ENCODE measurements at places on chromosomes 6 and 20.
A peak's percentile ranks its signal among the peaks of the same experiment; 100 is the strongest.

DNA sequence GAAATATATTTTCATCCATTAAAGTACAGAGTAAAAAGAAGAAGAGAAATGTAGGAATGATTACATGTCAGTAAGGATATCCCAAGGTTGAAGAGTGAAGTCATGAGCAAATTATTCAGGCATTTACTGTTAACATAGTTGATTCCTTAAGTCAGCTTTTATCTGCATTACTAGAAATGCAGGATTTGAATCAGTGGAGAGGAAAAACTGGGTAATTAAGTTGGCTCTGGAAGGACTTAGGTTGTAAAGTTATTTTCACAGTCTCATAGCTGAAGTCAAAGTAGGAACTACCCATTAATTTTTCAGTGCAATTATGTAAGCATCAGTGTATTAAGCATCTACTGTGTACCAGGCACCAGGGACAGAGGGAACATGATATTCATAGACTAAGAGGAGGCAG is 7.8 kb downstream of the NAA20 start:
- DNase-seq, result peak; percentile 72

- DNase-seq, result no peak
These were observed 47.1 kb downstream of the PSMG4 start for GRCh38 chr6:3305831-3306230.

DNA sequence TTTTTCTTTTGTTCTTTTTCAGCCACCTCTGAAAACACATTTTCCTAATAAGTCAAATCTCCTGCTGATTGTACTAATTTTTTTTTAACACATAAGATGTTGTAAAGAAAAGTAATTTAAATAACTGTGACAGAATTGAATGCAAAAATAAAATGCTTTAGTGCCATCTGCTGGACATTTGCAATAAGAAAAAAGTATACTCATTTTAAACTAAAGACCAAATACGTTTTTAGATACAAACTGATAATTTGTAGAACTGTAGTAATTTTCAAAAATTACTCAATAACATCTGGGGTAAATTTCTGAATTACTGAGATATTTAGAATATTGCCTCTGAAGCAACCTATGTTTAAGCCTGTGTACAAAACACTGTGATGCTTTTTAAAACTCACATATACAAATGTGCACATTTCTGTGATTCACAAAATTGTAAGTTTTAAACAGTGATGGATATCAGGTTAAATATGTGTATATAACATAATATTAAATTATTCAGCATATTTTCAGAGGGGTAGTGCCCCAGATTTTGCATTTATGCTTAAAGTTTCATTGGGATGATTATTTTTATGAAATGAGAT is 198.7 kb downstream of the RIMS1 start:
- peak; percentile 17 for DNase-seq

DNA sequence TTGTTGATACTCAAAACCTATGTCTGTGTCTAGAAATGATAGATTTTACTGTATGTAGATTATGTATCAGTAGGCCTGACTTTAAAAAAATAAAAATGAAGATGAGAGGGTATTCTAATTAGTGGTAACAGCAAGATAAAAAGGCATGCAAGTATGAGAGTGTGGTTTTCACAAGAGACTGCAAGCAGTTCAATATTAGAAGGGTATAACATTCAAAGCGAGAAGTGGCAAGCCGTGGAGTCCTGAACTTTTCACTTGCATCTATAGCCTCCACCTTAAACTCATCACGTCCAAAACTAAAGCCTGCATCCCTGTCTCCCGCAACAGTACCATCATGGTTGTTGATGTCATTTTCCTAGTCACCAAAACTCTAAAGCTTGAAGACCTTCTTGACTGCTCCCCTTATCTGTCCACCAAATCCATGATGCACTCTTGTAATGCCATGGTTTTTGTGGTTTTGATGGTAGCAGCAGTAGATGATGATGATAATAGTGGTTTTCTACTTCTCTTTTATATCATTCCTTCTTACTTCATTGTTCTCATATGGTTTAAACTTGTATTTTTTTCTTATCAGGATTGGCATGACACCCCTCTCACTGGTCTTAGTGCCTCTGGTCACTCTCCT is 9.2 kb upstream of the CGA start:
- no peak for DNase-seq

- DNase-seq, result no peak
These were observed 28.9 kb downstream of the SLC17A5 start for GRCh38 chr6:73624896-73625295.

DNA sequence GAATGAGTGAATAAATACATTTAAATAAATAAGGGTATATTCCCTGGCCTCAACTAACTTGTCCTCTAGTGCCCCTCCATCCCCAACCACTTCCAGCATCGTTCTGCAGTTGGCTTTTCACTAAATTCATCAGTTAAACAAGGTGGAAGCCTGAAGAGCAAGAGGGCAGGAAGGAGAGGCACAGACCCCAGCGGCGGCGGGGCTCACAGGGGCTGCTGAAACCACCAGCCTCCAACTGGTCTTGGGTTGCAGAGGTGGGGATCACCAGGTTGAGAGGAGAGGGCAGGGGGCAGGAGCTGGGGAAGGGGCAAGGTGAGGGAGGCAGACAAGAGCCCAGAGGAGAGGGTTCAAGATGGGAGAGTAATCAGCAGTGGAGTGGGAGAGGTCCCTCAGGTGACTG is 27.1 kb downstream of the KCNK5 start:
- DNase-seq, result no peak

DNA sequence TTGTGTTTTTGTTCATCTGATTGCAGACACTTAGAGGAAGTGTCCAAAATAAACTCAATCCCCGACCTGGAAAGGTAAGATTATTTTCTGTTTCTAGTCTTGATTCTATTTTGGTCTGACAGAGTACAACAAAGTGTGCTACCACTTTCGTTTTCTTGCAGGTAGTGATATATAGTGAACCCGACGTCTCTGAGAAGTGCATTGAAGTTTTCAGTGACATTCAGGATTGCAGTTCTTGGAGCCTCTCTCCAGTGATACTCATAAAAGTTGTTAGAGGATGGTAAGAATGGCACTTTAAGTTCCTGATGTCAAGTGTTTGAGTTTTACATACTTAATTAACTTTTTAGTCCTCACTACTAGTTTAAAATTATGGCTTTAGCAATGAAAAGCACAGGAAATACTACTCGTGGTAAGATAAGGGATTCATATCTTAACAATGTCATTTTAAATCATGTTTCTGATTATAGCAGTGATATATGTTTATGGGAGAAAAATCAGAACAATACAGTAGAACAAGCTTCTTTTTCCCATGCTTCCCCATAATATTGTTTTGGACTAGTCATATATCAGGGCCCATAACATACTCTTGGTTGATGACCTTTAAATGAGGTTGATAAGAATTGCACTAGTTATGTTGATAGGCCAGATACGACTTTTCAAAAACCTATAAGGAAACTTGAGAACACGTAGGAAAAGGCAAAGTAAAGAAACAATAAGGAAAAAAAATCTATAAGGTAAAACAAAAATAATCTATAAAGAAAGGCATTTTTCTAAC is 104.0 kb downstream of the RTN4IP1 start:
- no peak for DNase-seq

DNA sequence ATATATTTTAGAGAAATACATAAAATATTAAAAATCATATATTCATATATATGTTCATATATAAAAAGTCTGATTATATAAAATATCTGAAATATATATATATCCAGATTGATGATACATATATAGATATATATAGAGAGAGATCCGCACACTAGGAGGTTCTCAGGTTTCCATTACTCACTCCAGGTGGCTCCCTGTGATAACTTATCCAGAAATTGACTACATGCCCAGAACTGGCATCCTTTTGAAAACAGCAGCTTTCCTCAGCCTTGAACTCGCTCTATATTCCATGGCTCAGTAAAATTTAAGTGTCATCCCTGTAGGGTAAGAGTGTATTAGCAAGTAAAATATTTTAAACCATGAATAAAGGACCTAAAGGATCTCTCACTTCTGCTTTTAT is 206.8 kb downstream of the TINAG start:
- DNase-seq, result no peak

DNA sequence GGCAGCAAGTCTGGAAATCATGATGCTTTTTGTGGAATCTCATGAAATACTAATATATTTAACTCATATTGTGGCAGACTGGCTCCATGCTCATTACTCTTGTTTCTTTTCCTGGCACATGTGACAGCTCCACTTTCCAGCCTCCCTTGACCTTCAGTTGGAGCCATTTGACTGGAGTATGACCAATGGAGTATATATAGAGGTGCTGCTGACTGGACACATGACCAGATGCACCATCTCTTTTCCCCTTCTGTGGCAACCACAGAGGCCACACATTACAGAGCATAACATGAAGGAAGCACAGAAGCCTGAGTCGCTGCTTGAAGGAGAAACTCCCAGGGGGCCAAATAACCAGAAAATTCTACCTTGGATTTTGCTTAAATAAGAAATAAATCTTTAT is 77.4 kb downstream of the MKKS start:
- DNase-seq, result no peak

DNA sequence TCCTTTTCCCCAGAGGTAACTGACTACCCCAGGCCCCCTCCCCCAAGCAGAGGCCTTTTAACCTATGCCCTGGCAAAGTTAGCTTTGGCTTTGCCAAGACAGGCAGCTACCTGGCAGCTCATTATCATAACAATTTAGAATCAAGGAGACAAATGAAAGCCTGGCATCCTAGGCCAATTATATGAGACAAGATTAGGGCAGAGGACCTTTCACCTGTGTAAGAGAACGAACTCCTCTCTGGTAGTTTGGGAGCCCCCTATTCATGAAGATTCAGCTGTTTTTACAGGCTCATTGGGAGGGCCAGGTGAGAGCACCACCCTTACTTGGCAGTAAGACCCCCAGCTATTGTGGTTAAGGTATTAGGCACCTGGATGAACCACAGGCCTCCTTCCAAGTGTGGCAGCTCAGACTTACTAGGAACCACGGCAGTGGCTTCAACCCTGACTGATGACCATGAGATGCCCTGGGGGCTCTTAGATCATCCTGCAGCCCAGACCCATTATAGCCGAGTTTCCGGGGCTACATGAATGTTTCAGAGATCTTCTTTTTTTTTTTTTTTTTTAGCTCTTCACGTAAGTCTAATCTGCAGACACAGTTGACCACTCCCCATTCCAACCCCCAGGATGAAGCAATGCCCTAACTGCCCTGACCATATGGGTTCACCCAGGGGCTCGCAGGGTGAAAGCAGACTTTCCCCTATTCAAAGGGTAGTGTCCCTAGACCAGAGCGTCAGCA is 56.2 kb downstream of the RAB44 start:
- no peak for DNase-seq

DNA sequence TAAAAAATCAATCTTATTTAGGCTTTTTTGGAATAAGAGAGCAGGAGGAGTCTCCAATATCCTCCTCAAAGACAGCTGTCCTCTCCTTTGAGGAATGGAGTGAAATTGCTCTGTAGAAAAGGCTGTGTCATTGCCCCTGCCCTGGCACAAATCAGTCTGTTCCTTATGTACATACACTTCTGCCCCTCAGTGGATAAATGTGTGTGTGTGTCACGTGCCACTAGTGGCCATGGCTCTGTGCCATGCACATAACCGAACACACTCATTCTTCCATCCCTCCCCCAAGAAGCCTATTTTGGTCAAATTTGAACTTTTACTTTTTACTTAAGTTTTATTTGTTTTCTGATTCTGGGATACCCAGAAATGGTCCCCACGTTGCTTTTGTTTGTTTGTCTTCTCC is 49.2 kb downstream of the ANKS1A start:
- DNase-seq, result no peak

DNA sequence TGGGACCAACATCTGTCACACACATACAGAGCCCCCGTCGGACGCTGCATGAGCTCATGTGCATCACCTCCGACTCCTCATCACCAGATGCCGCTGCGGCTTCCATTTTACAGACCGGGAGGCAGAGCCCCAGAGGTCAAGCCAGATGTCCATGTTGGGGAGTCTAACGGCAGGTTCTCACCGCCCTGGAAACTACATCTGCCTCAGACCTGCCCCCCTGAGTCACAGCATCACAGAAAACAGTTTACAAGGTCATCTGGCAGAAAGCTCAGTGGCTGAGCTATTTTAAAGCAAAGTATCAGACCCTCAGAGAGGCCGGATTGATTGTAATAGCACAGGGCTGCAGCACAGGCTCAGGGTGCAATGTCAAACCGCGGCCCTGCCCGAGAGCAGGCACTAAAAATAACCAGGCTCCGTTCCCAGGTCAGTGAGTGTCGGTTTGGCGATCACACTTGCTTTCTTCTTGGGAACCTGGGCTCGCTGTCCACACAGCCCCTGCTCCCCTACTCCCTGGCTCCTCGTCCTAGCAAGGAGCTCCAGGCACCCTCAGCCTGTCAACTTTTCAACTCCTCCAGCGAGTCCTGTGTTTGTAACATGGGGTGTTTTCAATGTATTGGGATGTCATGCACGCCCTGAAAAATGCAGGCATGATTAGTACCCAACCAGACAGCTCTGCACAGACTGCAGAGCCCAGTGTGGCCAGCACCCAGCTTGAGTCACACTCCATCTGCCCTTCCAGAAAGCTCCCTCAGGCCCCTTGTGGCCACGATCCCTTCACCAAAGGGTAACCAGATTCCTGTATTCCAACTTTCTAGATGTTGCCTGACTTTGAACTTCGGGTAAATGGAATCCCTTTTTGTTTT is 264.5 kb downstream of the CDH4 start:
- no peak for DNase-seq

DNA sequence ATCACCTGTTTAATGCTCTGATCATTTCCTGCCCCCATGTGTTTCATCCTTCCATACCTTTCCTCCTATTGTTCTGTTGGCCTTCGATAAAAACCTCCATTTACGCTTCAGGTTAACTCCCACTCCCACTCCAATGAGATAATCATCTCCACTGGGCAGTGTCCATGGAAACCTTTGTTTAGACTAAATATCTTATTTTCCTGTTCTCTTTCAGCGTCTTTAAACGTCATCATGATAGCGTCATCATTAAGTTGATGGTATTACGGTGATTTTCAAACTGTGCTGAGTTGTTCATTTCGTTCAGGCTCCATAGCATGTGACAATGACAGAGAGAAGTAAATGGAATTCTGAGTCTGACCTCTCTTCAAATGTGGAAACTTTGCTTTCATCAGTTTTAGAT is 970.5 kb upstream of the SLC35B3 start:
- DNase-seq, result no peak

- no peak for DNase-seq
These were observed 20.0 kb downstream of the CD164 start for GRCh38 chr6:109362102-109362884.

DNA sequence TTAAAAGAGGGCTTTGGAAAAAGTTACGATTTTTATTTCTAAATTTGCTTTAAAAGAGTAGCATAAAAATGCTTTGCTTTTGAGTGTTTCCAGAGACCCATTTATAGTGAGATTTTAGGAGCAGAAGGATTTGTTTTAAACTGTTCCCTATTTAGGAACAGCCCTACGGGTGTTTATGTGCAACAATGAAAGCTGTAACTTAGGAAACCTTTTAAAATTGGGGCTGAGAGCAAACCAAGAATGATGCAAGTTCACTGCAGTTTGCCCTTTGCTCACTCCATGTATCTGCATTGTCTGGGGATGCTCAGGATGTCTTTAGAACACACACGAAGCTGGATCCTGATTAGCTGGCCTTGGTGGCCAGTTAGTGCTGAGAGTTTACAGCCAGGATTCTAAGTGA is 40.9 kb downstream of the GHRH start:
- peak; percentile 8 for DNase-seq

Measured in iris pigment epithelial cell (primary cell).